ENCODE measurements at places on chromosomes 7 and 10.

DNA sequence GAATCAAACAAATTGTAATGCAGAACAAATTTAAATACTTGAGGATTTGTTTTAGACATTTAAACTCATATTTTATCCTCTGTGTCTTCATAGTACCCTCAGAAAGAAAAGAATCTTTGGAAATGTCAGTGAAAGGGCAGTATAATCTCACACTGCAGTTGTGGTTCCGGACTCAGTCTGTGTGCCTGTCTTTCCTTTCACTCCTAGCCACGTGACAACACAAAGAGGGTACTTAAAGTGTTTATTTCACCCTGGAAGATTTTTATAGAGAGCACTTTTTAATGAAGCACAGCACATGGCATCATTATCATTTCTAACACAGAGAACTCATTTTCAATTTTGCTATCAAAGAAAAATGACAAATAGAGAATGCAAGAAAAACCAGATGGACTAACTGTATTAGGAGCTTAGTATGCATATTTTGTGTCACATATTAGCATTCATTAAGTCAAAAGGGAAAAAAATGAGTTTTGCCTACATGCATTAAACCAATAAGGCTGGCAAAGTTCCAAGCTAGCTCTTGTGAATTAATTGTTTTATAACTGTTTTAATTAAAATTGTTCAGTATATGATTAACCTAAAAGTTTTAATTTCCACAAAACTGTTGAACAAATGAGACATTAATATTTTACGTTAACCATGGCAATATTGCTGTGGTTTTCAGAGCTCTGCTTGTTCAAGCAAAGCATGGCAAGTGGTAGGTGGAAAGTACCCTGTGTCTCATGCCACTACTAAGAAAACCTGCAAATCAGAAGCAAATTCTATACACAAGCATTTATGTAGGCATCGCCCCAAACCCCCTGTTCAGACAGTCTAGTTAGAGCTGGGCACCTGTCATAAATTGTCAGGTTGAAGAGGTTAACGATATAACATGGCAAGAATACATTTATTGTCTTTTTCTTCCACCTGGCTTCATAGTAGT is 65.9 kb downstream of the AUTS2 start:
- no peak for DNase-seq

DNA sequence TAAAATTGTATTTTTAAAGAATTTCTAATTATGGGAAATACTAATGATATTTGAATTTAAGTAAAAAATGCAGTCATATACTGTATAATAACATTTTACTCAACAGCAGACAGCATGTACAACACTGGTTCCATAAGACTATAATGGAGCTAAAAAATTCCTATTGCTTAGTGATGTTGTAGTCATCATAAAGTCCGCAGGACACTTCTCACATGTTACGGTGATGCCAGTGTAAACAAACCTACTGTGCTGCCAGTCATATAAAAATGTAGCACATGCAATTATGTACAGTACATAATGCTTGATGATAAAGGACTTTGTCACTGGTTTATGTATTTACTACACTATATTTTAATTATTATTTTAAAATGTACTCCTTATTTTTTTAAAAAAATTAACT is 629.3 kb downstream of the IPMK start:
- DNase-seq = no peak

GRCh38 chr7:131544449-131545301 is 11.8 kb downstream of the PODXL start:
- peak; percentile 44 for DNase-seq

- DNase-seq = no peak
Observed at GRCh38 chr7:158033196-158033595, 554.4 kb downstream of the PTPRN2 start.

DNA sequence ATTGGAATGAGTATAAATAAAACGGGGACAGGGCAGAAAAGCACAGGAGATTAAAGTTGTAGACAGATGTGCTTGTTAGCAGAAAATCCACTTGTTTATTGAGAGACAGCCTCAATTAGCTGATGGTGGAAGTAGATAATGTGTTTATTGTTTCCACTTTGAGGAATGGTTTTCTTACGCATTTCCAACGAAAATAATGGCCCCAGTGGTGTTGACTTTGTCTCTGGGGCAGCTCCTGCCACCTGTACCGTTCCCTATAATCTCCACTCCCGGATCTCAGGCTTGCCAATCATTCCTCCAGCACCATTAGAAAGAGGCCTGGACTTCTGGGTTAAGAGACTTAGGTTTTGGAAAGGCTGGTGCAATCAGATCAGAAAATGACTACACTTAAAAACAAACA is 638.7 kb downstream of the PARD3 start:
- no peak for DNase-seq

DNA sequence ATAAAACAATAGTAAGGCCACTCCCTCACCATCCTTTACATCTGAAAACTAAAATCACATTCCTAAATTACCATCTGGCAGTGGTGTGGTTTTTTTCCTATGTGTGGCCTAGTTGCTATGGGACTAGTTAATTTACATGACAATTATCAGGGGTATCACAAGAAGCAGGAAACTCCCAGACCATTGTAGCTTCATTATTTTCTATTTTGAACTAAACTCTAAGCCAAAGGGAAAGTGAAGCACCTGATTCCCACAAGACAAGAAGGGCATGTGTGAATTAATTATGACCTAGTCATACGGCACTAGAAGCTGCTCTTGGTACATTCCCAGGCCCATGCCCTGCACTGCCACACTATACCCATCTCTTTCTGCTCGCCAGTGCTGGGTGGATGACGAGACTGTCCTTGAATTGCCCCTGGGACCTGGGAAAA is 103.4 kb downstream of the ATXN7L1 start:
- DNase-seq = no peak

- no peak for DNase-seq
Observed at GRCh38 chr7:120502132-120502531, 229.2 kb downstream of the KCND2 start.

DNA sequence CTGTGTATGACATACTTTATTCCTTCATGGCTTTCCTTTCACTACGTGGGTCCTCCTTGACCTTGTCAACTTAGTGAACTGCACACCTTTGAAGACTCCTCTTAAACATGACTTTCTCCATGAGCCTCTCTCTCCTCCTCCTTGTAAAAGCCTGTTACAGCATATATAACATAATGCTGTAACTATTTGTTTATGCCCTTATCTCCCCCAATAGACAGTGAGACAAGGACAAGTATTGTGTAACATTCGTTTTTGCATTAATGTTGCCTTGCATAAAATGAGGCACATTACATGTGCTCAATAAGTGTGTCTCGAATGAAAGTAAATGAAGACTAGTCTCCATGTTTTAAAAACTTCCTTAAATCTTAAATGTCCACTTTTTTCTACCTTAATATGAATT is 4.3 kb upstream of the LAMB1 start:
- no peak for DNase-seq

GRCh38 chr10:8042721-8043568 is 11.5 kb upstream of the GATA3 start:
- DNase-seq = no peak

- DNase-seq = no peak
Observed at GRCh38 chr7:45643630-45644029, 69.5 kb downstream of the ADCY1 start.

- no peak for DNase-seq
Observed at GRCh38 chr7:108413782-108414492, 42.3 kb downstream of the NRCAM start.

DNA sequence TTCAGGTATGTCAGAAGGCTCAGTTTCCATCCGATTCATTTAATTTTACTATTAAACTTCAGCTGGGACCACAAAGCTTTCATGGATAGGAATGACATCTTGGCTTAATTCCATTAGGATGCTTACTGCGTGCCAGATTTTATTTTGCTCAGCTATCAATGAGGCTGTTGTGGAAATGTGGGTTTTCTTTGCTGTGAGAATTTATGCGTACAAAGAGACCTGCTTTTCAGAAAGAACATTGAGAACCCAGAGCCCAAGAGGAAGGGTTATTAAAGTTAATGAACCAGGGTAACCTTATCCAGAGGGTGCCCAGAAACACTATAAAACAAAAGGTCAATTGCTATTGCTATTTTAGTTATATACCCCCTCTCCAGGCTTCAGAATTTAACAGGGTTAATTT is 98.3 kb downstream of the MKLN1 start:
- DNase-seq = no peak

DNA sequence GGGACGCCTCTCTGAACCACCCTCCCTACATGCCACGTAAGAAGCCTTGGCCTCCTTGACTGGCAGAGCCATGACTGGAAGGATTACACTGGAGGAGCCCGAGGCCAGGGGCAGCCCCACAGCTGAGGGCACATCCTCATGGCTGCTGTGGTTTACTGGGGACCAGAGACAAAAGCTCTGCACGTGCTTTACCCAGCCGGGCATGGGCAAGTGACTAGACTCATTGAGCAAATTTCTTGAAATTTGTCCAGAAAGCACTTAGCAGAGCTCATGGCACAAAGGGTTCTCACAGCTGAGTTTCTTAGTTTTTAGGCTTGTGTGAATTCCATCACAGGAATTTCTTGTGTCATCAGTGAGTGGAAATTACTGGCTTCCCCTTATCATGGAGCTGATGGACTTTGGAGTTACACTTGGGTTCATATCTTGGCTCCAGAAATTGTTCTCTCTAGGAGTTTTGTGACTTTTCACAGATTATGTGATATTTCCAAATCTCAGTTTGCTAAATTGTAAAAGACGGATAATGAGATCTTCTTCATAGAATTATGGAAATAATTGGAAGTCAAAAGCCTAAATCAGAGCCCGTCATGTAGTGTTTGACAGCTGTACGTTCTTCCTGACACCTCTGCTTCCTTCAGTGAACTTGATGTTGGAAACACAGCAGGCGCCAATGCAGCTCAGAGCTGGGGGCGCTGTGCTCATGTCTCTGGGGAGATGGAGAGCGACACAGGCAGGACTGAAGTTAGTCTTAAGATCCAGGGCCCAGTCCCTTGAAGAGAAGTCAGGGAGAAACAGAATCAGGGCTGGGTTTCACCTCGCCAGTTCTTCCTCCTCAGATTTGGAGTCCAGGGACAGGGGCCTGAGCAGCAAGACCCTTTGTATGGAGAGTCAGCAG is 47.7 kb upstream of the MGAM2 start:
- no peak for DNase-seq

DNA sequence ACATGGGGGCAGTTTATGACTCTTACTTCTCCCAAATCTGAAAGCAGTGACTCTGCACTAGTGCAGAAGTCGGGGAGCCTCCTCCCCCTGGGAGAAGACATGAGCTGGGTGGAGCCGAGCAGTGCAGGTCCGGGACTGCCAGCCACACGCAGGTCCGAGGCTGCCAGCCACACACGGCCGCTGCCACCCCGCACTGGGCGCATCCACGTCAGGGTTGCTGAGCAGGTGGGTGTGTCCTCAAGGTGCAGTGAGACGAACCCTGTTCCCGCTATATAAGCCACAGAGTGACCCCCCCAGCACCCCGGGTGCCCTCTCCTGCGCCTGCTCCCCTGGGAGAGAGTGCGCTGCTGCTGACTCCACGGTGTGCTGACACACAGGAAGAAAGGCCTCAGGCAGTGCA is 430.2 kb downstream of the PTPRN2 start:
- DNase-seq = no peak

DNA sequence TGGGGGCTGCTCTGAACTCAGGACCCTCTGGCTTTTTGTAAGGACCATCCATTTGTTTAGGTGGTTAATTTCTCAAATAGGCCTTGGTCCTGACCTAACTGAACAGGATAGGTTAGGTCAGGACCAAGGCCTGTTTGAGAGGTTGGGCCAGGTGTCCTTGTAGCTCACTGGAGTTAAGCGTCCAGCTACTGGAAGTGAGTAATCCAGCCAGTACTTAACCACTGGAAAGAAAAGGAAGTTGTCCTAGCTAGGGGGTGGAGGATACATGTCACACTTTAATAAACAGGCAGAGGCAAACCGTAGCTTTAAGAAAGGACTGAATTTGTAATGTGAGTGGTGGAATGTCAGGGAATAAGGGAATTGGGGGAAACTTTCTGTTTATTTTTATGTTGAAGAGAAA is 96.0 kb downstream of the GPR85 start:
- DNase-seq = no peak

GRCh38 chr10:90075995-90076394 is 374.6 kb downstream of the KIF20B start:
- DNase-seq = no peak

DNA sequence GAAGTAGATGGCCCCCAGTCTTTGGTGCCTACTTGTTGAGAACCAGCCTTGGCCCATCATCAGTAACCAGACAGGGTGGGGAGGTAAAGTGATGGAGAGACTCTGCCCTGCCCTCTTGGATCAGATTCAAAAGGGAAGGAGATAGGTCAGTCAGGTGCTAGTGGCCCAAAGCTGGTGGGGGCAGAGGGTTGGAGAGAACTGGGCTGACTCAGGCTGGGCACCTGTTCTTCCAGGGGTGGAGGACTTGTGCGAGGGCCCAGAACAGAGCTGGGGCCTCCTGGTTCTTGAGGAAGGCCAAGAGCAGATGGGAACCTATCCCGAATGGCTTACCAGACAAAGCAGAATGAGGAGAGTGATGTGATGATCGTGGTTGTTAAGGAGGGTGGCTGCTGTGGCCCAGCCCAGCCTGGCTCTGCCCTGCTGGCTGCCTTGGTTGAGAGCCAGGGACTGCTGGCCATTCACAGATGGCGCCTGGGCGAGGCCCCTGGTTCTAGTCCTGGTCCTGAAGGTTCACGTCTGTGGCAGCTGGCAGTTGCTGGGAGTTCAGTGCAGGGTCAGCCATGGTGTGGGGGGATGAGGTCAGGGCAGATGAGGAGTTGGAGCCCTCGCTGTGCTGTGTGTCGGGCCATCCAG is 36.6 kb downstream of the PALD1 start:
- DNase-seq = no peak

GRCh38 chr10:6514844-6515780 is 65.0 kb downstream of the PRKCQ start:
- peak; percentile 93 for DNase-seq

DNA sequence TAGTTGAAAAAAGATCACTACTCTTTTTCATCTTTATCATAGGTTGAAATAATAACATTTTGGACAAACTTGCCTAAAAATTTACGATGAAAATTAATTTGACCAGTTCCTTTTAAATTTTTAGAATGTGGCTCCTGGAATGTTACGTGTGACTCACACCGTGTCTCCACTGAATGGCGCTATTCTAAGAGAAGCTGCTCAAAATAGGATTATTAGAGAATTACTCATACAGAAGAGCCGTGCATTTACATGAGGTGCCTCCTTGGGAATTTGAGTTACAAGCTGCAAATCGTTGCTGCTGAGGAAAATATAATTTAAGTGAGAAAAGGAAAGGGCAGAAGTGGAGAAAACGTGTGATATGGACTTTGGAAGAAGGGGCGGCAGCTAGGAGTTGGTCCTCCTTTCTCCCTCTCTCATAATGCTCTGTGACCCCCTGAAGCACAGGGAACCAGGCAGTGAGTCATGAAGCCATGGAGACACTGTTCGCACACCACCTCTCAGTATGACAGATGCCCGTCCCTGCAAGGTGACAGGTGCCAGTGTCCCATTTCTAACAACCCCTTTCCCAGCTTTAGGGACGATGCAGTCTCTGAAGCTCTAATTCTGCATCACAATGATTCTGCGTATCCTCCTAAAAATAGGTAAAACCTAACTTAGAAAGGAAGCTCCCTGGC is 323.2 kb upstream of the COBL start:
- no peak for DNase-seq

- no peak for DNase-seq
Observed at GRCh38 chr10:121988361-121989324, at the start of gene TACC2. TACC2 (plus strand) TSS chr10:121989163; CDS start chr10:122021982, 32,819 bp downstream.

GRCh38 chr7:80098795-80099194 is 35.8 kb upstream of the GNAI1 start:
- DNase-seq = no peak

Measured in hematopoietic multipotent progenitor cell treated with erythropoietin and hydrocortisone succinate and interleukin-3 and kit ligand, for 8 days (in vitro differentiated cells).